ENCODE measurements at places on chromosomes 2 and 18.

DNA sequence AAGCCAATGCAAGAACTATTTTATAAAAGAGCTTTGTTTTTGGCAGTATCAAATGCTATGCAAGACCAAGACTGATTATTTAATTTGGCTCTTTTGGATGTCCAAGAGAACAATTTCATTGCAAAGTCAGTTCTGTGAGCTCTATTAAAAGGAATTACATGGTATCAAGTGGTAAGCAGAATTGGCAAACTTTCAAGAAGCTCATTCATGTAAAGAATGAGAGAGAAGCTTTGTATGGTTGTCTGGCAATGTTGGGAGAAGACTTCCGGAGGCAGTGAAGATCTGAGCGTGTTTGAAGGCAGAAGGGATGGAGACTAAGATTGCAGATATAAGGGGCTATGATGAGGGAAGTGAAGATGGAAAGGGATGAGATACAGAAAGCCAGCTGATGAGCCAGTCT lies 49.6 kb downstream of the CPS1 start:
- no peak for DNase-seq

DNA sequence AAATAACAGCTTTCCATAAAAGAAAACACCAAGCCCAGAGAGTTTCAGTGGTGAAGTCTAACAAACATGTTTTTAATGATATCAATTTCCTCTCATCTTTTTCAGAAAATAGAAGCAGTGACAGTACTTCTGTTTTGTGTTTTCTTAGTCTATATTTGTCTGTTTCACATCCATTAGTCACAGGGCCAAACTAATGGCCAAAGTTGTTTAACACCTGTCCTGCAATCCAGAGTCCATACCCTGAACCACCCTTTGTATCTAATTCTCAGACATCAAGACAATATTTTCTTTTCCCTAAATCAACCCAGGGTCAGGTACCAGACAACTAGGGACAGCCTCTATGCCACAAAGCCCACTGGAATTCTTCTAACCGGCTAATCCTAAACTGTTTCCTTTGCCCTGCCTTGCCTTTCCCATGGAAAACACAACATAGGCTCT lies 25.9 kb downstream of the TMSB10 start:
- DNase-seq, result no peak

DNA sequence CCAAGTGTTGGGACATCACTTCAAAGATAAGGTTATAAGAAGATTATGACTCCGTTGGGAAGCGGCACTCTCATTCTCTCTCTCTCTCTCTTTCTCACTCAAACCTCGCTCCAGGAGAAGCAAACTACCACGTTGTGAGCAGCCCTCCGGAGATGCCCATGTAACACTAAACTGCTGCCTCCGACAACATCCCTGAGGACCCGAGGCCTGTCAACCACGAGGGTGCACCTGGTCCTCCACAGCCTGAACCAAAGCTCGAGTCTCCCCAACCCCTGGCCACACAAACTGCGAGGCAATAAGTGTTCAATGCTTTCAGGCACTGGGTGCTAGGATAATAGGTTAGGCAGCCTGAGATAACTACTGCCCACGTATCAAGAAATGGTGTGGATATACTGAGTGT lies 654.5 kb upstream of the ID2 start:
- no peak for DNase-seq

GRCh38 chr2:205931388-205931787 lies 154.6 kb downstream of the INO80D start:
- no peak for DNase-seq

DNA sequence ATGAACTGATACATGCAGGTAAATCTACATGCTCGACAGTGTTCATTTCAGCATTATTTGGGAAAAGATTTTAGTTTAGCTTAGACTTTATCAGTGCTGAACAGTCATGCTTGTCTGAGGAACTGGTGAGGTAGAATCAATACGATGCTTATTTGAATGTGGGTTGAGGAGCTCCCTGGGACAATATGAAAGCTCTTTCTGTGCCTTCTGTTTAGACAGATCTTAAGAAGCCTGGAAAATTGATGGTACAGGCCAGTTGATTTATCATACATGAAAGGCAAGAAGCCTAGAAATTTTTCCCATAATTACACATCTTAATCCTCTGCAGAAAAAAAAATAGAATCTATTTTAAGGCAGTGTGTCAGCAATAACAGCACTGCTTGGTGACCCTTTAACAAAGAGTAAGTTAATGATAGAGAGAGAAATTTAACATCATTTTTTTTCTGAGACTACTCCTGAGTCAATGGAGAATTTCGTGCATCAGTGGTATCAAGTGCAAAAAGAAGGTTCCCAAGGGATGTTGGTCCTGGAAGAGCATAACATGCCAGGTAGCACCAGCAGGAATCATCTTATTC lies 252.2 kb upstream of the CDH20 start:
- DNase-seq, result no peak
